ENCODE measurements at places on chromosomes 12 and 14.

DNA sequence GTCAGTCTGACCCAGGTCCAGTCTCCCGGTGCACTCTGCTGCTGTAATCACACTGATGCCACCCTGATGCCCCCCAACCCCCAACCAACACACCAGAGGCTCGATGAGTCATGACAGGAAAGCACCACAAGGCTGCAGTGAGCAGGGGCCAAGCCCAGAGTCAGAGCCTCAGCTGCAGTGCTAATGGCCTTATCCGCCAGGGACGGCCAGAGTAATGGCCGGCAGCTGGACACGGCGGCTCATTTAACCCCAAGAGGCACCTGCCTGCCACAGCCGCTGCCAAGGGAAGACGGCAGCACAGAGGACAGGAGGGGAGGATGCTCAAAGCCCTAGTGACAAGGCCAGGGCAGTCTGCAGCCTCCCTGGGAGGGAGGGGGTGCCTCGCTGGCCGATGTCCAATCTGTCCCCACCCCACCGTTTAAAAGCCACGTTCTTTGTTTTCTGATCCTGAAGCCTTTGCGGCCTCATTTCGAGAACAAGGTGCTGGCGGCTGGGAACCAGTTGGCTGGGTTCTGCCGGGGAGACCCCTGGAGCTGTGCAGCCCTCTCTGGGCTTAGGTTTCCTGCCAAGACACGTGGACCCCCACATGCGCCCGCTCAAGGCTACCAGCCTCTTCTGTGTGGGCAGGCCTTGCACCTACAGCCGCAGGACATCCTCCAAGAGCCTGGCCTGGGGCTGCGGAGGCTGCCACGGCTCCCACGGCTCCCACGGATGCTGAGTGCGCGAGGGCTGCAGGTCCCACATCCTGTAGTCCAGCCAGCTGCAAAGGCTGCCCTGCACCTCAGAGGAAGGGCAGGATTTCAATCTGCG lies 13.1 kb downstream of the CCDC85C start:
- DNase-seq, result no peak

DNA sequence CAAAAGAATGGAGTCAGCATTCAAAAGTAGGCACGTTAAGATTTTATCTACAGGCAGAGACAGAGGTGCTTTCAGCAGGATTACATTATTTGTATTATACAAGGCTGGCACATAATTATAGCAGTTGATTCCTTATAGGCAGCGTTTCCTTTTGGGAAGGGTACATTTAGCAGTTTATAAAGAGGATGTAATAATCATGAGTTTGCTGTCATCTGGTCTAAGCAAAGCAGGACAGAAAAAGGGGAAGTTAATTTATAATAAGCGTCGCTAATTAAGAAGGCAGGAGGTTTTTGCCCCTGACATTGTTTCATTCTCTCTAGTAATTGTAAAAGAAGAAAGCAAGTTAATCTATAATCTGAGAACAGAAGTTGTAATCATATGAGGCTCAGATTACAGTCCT lies 259.9 kb upstream of the MDGA2 start:
- DNase-seq, result no peak

GRCh38 chr12:28961948-28962384 lies 187.1 kb upstream of the FAR2 start:
- DNase-seq, result no peak

GRCh38 chr14:56814519-56814959 lies 4.3 kb upstream of the OTX2 start:
- DNase-seq, result no peak

DNA sequence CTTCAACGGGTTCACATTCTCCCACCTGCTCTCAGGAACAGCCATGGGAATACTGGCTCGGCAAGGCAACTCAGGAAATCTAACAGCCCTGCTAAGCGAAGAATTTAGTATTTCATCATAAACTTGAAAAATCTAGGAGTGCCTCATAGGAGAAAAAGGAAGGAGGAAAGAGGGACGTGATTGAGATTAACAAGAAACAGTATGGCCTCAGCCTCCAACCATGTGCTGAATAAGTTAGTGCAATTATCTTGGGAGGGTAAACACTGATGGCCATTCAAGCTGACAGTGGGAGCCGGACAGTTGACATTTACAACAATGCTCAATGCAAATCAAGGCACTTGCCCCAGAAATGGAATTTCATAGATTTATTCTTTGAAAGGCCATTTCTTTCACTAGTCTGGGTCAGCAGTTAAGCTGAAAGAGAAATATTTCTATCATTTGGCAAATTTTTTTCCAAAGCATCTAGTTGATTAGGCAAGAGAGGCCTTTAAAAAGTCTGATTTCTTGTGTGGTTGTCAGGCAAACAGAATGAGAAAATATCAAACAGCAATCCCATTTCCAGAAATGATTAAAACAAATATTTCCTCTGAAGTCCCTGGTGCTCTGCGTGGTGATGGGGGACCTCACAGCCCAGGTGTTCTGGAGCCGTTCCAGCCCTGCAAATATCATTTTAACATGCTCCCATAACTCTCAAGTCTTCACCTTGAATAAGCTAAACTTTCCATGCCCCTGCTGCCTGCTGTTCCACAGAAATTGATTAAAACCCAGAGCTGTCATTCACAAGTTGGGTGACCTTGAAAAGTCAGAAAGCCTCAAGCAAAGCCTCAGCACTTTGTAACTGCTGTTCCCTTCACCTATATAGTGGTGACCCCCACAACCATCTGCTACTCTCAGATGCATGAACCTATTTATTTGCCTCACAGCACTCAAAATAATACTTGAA lies 121.6 kb downstream of the PHLDA1 start:
- DNase-seq, result no peak
